ENCODE measurements at places on chromosomes 12 and 14. TPM values are rescaled to one million over a fixed set of nuclear protein-coding genes. Genes with fewer than 3 reads are reported as not detected.

DNA sequence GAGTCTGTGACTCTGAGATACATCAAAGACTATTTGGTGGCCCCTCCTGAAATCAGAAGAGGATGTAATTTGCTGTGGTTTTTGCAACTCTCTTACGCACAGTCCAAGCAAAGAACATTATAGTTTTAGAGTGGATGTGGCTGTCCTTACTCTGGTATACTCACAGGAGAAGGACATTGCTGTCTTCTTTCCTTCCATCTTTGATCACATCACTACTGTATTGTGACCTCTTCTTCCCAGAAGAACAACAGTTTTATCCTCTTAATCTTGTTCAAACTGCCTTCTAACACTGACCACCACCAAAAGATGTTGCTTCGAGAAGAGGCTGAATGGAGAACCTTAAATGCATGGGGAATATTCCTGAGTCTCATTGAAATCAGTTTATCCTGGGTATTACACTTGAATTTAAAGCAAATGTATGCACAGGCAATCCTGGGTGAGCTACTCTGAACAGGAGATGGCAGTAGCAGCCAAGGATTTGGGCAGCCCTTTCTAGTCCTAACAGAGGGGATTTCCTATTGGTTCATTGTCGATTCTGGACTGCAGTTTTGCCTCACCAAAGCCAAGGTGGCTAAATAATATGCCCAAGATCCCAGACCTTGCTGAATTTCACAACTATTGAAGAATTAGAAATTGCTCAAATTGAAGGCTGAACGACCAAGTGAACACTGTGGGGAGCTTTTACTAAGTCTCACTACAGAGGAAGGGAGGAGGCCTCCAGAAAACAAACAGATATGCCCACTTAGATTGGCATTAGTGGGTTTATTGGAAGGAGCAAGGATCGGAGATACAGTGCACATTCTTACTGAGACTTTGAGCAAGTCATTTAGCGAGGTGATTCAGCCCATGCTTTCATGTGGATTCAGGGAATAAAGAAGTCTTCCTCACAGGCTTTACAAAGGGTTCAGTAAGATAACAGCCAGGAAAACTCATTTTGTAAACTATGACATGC lies 282.8 kb downstream of the PAWR start:
- ATAC-seq: peak; percentile 100

- no peak for ATAC-seq
Observed at GRCh38 chr12:41496009-41496408, 307.9 kb downstream of the PDZRN4 start.

- no peak for ATAC-seq
Observed at GRCh38 chr12:64915242-64915641, 90.8 kb downstream of the TBC1D30 start.

- ATAC-seq: peak; percentile 63
Observed at GRCh38 chr14:65986041-65986440, 500.1 kb upstream of the CCDC196 start.

DNA sequence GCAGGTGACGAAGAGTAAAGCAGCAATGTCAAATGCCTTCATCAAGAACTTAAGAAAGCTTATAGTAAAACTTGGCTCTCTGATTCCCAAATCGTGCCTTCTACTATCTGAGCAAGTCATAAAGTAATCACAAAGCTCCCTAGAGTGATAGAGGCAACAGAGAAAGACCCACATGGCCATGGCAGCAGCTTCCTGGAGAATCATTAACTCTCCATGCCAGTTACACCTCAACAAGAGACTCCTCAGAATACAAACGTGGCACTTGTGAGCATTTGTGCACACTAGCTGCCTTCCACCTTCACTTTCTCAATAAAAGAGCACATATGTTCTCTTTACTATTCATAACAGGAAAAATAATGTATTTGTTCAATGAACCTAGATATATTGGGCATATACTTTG lies 48.0 kb downstream of the PLCZ1 start:
- no peak for ATAC-seq

GRCh38 chr12:131803961-131804521 lies 24.2 kb upstream of the MMP17 start:
- no peak for ATAC-seq

DNA sequence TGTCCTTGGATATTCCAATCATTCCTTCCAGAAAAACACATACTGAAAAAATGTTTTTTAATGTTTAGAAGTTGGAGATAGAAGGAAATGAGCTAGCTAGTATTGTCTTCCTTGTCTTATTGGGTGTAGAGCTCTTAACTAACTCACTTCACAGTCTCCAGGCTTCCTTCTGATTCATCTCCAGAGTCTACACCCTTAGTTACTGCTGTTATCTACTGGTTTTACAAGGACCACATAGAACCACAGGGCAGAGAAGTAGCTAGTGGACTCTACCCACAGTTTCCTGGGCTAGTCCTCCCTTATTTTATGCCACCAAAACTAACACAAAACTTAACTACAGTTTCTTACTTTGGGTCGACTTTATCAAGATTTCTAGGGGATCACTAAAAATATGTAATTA lies 31.0 kb upstream of the DHRS4 start:
- ATAC-seq: no peak

Gene SLC22A17
- 2.7 TPM for total RNA-seq

DNA sequence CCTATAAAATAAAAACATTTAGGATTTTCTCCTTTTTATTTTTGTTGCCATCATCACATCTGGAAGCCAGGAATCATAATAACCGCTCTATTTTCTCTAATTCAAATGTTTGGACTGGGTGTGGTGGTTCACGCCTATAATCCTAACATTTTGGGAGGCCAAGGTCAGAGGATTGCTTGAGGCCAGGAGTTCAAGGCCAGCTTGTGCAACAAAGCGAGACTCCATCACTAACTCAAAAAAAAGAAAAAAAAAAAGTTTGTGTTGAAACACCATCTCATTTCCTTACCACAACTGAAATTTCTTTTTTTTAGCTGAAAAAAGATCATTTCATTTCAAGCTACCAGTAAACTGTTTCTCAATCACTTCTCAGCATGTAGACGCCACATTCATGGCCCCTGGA lies 8.8 kb upstream of the BAZ1A start:
- ATAC-seq: no peak

Gene ZDHHC22
- 15.6 TPM for total RNA-seq

Gene TMPRSS12
- total RNA-seq: not detected

DNA sequence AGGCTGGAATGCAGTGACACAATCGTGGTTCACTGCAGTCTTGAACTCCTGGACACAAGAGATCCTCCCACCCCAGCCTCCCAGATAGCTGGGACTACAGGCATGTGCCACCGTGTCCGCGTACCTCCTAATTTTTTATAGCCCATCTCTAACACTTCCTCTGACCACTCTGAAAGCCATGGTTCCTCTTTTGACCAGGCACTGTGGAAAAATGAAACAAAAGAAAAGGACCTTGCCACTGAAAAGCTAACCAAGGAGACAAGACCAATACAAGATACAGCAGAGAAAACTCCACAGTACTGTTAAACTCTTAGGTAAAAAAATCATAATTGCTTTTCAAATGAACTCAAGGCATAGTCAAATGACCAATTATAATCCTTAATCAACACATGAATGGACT lies 233.3 kb downstream of the NEDD1 start:
- no peak for ATAC-seq

Gene IGFBP6
- total RNA-seq: 4.2 TPM

Gene RAN
- 587 TPM for total RNA-seq

Gene AKAP5
- 4.7 TPM for total RNA-seq

GRCh38 chr12:23952071-23952470 lies 2.6 kb upstream of the SOX5 start:
- ATAC-seq: no peak

DNA sequence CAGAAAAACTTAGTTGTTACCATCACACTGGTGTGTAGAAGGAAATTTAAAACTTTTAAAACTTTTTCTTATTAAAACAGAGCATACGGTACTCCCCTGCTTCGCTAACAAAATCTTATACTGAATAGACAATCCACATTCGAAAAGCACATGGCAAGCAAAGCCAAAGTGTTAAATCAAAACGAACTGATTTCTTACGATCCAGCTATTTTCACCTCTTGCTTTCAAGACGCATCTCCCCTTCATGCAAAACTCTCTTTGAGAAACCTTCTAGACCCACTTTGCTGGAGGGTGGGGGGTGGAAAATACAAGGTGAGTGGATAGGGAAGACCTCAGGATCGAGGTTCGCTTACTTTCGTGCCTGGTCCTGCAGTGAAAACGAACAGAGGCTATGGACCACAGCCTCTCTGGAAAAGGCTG lies 328 bp downstream of the INTS13 start:
- ATAC-seq: no peak

DNA sequence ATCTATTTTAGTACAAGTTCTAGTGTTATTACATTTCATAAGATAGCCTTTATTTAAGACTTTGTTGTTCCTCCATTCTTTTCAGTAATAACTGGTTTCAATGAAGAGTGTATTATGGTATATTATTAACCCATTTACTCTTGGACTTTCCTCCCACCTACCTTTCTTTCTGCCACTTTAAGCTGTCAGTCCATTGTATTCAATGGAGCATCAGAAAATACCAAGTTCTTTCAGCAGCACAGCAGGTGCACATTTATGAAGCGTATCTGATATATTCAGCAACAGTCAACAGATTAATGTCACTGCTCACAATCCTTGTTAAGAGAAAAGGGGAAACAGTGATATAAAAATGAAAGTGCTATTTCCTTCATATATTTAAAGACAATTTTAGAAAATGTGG lies 660.9 kb downstream of the C12orf50 start:
- ATAC-seq: no peak

DNA sequence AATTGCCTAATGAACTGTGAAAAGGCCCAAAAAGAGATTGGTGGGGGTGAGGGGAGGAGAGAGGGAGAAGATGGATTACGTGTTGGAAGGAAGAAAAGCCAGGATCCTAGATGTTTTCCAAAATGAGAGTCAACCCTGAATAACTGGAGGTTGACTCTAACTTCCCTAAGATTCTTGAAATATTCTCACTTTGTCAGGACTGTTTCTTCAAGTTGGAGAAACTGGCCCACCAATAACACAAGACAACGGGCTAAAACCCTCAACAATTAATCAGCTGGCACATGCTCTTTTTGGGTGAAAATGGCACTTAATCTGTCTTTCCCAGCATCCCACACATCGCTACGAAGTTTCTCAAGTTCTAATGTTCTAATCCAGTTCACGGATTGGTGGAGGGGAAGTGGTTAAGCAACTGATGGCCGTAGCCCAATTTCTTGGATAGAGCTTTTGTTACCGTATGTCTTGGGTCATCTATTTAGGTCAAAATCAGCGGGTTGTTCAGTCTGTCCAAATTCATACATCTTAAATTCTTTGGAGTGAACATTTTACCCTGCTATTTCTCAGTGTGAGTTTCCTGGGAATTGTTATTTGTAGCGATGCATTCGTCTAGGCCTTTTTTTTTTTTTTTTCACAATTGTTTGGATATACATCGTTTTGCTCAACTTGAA lies 49.0 kb downstream of the GPHB5 start:
- ATAC-seq: no peak

- no peak for ATAC-seq
Observed at GRCh38 chr14:24952851-24953666, 96.9 kb downstream of the STXBP6 start.

- no peak for ATAC-seq
Observed at GRCh38 chr12:25256005-25256404, 5.3 kb upstream of the KRAS start.

- no peak for ATAC-seq
Observed at GRCh38 chr14:75522224-75522982, at the start of gene BATF. Gene BATF, plus strand, starts transcription at chr14:75522469. Its CDS starts 214 bp downstream, at chr14:75522683.

Gene MFAP5
- total RNA-seq: 1.3 TPM

DNA sequence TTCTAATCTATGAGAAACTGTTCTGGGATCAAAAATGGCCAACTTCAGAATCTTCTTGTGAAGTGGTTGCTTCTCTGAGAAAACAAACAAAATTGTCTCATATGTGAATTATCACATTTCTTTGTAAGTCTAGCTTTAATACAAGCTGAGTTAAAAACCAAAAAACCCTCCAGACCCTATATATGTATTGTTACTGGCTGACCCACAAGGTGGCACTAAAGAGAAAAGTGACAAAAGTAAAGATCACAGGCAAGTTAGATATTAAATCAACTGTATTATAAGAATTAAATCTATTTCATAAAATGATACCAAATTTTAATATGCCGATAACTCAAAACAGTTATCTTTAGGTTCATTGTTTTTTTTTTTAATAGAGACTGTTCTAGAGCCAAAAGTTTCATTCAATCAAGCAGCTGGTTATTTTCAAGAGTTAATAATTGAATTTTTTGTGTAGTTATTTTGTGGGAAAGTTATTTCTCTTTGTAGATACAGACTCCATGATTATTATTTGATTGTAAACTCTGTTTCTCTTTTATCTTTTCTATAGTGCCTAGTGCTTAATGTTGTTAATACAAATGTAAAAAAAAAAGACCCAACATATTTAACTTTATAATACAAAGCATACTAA lies 7.5 kb upstream of the TRHDE start:
- ATAC-seq: no peak

Gene GLS2
- 1.0 TPM for total RNA-seq

- peak; percentile 18 for ATAC-seq
Observed at GRCh38 chr12:129067491-129067890, 214.2 kb downstream of the GLT1D1 start.

- ATAC-seq: no peak
Observed at GRCh38 chr12:15225136-15225862, 4.1 kb upstream of the RERG start.

Gene DGKA
- total RNA-seq: 56.0 TPM

DNA sequence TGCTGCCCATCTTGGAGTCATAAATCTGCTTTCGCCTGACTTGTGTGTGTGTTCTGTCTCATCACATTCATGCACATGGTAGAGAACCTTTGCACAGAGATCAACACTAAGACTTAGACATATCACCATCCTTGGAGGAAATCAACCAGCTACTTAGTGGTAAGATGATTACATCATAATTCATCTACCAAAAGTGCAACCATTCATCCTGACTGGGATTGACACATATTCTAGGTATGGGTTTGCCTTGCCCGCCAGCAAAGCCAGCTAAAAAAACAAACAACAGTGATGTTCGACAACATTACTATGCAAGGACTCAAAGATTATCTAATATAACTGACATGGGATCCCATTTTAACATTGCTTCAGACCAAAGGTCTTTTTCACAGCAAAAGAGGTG lies 228.7 kb downstream of the NUAK1 start:
- no peak for ATAC-seq

DNA sequence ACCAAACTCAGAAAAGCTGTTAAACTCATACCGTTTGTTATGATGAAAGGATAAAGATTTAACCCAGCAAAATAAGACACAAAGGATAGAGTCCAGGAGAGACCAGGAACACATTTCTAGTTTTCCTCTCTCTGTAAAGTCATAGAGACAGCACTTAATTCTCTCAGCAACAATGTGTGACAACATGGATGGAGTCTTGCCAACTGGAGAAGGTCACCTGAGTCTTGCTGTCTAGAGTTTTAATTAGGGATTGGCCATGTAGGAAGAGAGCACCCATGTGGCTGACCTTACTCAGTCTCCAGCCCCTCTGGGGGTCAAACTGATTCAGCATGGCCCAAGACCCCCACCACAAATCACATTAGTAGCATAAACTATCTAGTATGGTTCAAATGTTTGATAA lies 151.0 kb upstream of the ATF7IP start:
- ATAC-seq: no peak

- no peak for ATAC-seq
Observed at GRCh38 chr12:115383668-115384067, 699.7 kb upstream of the TBX3 start.

- no peak for ATAC-seq
Observed at GRCh38 chr14:32078858-32079216, 1.7 kb downstream of the ARHGAP5 start.

Measured in motor neuron (in vitro differentiated cells).